ENCODE measurements at places on chromosomes 3 and 15.

DNA sequence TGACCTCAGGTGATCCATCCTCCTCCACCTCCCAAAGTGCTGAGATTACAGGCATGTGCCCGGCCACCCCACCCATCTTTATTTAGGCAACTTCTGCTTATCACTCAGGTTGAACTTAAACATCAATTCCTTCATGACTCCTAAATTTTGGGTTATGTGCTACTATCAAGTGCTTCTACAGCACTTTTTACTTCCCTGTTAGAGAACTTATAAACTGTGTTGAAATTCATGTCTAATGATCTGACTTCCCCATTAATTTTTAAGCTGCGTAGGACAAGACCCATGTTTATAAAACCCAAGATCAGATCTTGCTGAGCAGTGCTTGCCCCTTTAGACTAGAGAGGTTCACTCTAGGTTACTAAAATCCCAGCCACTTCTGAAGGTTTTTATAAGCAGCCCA is 266.2 kb upstream of the TPRG1 start:
- no peak for DNase-seq

DNA sequence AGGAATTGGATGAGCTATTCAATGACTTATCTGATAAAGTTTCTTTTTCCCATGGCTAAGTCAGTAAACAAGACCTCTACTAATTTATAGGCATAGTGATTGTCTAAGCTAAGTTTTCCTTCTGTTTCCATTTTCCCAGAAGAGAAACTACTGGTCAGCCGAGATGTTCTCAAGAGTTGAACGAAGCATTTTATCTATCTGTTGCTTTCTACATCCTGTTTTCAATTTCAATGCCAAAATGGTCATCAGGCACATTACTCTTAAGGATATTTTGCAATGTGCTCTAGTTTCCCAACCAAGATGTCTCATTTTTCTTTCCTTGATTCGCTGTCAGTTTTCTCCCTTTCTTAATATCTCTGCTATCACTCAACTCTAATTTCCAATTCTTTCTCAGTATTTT is 228.7 kb downstream of the MBNL1 start:
- DNase-seq: no peak

DNA sequence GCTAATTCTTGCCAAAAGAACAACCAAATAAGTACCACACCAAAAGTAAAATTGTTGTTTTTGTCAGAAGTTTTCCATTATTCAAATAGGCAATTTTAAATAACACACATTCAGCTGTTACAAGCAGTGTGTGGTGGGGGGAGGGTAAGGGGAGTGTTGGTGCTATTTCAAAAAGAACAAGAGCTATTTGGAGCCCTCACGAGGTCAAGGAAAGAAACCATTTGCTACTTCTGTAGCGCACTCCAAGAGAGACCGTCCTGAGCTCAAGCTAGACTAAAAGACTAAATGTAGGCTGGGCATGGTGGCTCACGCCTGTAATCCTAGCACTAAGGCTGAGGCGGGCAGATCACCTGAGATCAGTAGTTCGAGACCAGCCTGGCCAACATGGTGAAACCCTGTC is 21.2 kb upstream of the IGF2BP2 start:
- no peak for DNase-seq

DNA sequence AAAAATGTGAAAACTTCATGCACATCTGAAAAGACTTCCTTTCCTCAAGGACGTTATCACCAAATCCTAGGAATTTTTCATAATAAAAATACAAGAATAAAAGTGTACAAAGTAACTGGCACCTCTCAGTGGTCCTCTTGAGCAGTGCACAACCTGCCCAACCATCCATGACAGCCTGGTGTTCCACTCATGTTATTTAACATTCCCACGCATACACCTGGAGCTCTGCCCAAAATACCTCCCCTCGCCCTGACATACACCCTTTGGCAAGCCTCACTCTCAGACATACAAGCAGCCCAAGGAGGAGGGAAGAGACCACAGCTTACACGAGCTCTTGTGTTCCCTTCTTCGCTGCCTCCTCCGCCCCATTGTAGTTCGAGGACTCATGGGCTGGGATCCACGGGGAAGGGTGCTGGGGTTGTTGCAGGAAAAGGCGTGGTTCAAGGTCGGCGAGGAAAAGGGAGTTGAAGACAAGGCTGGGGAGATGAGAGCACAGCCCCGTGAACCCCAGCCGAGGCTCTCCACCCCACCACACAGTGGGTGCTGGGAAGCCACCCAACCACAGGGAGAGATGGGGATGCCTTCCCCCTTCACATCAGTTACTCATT is 23.3 kb downstream of the GRIP2 start:
- no peak for DNase-seq

DNA sequence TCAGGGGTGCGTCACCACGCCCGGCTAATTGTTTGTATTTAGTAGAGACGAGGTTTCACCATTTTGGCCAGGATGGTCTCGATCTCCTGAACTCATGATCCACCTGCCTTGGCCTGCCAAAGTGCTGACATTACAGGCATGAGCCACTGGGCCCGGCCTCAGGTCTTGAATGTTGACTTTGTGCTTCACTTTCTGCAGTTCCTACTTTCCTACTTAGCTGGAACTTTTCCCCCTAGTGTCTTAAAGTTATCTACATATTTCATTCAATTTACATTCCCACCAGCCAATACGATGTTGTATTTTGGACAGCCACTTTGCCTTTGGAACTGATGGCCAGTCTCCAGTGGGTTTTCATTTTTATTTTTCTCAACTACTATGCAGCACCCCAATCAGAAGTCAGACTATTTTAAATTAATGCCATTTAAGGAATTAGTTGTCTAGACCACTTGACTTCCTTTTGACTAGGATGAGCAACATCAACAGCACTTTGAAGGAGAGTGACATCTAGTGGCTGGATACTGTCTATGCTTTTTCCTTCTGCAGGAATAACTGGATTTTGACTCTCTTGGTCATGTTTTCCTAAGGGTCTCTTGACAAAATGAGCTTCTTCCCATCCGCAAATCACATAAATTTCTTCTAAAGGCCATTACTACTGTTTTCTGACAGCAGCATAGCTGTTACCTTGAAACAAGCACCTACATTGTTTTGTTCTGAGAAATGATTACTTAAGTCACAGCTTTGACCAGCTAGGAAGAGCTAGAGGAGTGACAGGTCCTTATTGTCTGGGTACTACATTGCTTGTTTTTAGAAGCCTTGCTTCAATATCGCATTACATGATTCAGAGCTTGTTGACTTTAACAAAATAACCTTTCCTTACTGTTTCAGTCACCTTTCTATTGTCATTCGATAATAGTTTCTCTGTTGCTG is 140.2 kb downstream of the ITPR1 start:
- DNase-seq: no peak
